ENCODE measurements at places on chromosomes 7 and 10.

- DNase-seq = no peak
Measured at GRCh38 chr7:154442939-154443338, 390.7 kb downstream of the DPP6 start.

- no peak for DNase-seq
Measured at GRCh38 chr7:39664057-39664456, 40.7 kb downstream of the RALA start.

GRCh38 chr7:22997871-22998518, 15.9 kb downstream of the HYCC1 start:
- DNase-seq = no peak

GRCh38 chr7:116582806-116583444, 58.1 kb downstream of the CAV1 start:
- no peak for DNase-seq

GRCh38 chr7:18828260-18828993, 289.0 kb downstream of the TWIST1 start:
- no peak for DNase-seq

DNA sequence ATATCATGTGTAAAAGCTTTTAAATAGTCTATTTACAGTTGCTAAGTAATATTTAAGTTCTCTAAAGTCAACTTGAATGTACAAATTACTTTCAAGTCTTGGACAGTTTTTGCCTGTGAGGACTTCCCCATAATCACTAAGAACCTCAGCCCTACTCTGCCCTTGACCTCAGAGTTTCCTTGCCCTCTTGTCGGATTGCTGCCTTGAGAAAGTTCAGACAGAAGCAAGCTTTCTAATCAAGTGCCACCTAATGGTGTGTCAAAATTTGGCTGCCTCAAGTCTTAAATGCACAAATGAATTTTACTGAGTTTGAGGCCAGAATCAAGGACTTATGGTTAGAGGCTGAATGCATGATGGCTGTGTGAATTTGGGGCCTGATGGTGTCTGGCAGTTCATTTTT, 88.3 kb upstream of the KAT6B start:
- no peak for DNase-seq

DNA sequence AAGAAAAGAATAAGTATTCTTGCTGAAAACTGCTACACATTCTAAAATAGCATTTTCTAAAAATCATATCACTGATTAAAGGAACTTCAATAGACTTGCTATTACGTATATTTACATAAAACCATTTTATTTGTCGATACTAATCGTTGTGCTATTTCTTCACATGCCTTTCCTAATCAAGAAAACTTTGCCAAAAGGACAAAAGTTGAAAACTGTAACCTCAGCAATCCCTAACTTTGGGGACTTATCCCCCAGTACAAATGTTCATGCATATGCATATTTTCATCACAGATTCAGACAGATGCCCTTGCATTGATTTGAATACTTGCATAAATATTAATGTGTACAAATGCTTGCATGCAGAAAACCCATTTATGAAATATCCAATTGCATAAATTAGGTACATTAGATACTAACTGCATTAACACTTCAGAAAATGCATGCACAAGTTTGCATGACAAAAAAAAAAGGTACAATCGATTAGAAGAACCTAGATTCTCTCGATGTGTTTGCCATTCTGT, 35.6 kb upstream of the NEBL start:
- no peak for DNase-seq

- no peak for DNase-seq
Measured at GRCh38 chr10:114392112-114392835, 12.0 kb downstream of the AFAP1L2 start.

DNA sequence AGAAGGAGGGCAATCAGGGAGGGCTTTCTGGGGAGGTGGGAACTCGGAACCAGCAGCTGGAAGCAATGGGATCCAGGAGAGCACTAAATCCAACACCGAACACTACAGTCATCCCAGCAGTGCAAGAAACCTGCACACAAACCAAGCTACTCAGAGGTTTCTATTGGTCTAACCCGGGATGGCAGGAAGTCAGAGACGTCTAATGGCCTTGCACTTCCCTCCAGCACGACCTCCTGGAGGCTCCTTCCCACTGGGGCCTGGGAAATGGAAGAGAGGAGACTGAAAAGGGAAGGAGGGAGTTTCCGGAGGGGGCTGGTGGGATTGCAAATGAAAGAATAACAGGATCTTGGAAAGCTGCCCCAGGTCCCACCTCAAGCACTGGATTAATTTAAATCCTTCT, 56.3 kb downstream of the TEX36 start:
- no peak for DNase-seq

DNA sequence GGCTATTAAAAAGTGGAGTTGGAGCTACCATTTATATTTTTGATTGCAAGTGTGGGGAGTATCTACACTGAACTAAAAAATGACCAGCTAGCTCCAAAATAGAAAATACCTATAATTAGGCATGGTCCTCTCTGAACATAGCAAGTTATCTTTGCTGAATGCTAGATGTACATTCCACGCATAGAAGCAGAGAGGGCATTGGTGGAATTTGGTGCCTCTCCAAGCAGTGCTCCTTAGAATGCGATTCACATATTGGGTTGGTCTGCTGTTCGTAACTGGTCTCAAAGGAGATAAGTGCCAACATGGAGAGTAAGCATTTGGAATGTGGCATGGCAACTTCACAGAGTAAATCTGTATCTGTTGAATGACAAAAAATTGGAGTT, 196.2 kb downstream of the PTN start:
- DNase-seq = no peak

DNA sequence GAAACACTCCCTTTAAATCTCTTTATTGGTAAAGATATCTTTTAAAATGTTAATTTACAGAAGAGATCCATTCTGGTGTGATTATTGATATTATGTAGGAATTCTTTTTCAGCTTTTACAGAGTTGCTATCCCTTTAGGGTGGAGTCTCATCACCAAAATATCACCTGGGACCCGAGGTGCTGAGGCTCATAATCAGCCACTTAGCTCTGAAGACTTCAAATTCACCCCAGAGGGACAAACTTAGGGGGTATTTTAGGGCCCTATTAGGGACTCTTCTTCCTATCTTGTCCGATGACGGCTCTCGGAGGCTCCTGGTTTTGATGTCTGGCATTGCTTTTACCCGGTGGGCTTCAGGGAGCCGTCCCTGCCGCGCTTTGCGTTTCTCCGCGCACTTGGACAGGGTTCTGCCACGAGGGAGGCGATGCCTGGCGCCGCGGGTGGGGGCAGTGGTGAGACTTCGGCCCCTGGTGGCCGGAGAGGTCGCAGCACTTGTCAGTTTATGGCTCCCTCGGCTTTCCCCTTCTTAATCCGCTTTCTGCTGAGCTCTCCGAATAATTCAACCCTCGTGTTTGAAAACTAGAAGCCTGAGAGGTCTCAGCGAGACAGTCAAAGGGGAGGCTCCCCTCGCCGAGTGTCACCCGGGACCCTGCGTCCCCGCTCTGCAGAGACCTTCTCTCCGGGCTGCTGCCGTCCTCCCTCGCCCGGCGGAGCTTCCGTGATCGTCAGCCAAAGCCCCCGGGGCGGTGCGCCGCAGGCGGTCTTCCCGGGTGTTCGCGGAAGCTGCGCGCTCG, 27.8 kb downstream of the RBM20 start:
- DNase-seq = peak; percentile 80

- peak; percentile 18 for DNase-seq
Measured at GRCh38 chr10:13942035-13942434, 355.3 kb downstream of the PRPF18 start.

DNA sequence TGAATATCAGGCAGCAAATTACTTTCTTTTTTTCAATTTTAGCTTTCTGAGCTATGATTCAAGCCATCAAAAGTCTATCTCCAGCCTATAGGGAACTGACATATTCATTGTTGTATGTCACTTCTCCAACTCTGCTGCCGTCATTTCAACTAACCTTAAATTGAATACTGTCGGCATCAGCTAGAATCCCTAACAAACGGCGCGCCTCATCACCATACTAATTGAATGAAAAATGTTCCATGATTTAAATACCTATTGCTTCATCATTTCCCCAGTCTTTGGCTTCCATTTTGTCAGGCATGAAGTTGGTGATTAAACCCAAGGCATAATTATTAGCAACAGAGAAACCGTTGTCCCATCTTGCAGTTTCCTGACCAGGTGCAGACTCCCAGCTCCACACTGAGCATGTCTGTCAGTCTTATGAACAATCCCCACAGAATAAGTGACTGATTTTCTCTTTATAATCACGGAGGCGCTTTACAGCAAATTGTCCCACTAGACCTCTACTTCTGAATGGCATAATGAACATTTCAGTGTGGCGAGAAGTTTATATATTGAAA, 83.5 kb upstream of the NPY start:
- DNase-seq = no peak

- no peak for DNase-seq
Measured at GRCh38 chr10:78450807-78451485, 417.3 kb downstream of the RPS24 start.

- DNase-seq = no peak
Measured at GRCh38 chr10:131073469-131074035, 238.0 kb downstream of the TCERG1L start.

- no peak for DNase-seq
Measured at GRCh38 chr10:78363190-78363589, 329.5 kb downstream of the RPS24 start.

- no peak for DNase-seq
Measured at GRCh38 chr7:28246921-28247461, 66.4 kb upstream of the JAZF1 start.

GRCh38 chr10:51266496-51266895, 192.2 kb downstream of the PRKG1 start:
- DNase-seq = no peak

DNA sequence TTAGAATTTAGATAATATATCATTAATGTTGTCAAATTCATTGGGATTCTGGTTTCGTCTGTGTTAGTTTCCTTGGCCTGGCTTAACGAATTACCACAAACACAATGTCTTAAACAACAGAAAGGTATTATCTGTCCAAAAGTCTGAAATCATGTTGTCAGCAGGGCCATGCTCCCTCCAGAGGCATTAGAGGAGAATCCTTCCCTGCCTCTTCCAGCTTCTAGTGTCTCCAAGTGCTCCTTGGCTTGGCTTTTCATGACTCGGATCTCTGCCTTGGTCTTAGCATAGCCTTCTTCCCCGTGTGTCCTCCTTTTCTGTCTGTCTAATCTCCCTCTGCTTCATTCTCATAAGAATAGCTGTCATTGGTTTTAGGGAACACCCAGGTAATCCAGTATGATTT, 482.5 kb downstream of the SEMA3D start:
- DNase-seq = no peak

- no peak for DNase-seq
Measured at GRCh38 chr10:88843171-88843570, 8.5 kb downstream of the ANKRD22 start.

GRCh38 chr7:30166155-30166840, 31.5 kb downstream of the MTURN start:
- no peak for DNase-seq

GRCh38 chr7:28749638-28750037, 208.5 kb downstream of the TRIL start:
- DNase-seq = no peak

GRCh38 chr7:43010061-43010460, 77.9 kb downstream of the MRPL32 start:
- DNase-seq = no peak

DNA sequence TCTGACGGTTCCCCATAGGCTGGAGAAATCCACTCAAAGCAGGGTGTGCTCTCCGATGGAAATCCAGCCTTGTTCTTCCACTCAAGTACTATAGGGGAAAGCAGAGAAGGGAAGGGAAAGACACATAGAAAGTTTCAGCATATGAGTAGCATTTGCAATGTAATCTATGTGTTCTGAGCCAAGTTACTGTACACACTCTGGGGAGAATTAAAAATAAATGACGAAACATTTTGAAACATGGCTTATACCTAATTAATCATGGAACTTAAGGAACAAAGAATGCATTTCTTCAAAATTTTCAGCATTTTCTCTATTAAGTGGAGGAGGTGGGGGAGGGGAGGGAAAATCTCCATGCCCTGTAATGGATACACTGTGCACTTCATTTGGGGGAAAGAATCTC, 198.1 kb upstream of the HABP2 start:
- no peak for DNase-seq

DNA sequence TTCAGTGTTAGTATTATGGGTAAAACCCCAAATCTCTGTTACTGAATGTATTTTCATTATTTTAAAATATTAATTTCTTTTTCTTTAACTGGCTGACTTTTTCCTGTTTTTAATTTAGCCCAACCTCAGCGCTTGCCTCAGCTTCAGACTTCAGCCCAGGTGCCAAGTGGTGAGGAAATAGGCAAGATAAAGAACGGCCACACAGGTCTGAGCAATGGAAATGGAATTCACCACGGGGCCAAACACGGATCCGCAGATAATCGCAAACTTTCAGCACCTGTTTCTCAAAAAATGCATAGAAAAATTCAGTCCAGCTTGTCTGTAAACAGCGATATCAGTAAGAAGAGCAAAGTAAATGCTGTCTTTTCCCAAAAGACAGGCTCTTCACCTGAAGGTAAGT, 57.5 kb downstream of the MDFIC start:
- DNase-seq = no peak

GRCh38 chr10:115001506-115002381, 63.7 kb downstream of the TRUB1 start:
- no peak for DNase-seq

DNA sequence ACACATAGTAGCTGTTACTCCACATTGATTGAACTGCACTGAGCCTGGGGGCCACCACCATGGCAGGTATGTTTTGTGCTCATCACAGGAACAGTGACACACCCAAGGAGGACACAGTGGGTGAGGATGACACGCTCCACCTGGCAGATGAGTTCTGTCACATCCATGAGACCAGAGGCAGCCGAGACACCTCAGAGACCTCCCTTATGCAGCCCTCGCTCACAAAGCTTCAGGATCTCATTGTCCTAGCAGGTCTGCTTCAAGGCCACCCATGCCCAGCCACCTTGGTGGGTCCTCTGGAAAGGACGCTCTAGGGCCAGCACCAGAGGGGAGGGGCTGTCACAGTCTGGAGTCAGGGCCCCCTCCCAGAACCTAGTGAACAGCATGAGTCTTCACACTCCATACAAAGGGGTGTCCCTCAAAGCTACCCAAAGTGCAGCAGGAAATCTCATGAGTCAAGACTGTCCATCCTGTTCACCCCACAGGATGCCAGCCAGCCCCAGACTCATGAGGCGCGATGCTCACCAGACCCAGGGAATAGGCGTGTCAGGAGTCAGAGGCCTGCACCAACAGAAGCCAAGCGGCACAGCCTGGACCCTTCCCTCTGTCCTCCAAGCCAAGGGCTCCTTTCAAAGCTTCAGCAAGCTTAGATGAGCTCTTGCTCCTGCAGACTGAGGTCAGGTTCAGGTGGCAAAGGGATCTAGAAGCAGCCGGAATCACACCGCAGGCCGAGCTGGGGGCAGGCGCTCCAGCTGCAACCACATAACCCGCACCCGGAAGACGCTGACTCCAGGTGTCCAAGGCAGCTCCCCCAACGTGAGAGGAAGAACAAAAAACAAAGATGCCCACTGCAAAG, 9.6 kb downstream of the FAM53B start:
- no peak for DNase-seq

GRCh38 chr10:109961174-109962001, 38.1 kb upstream of the XPNPEP1 start:
- DNase-seq = no peak

GRCh38 chr7:95578299-95578855, 17.9 kb downstream of the PDK4 start:
- no peak for DNase-seq

Data from stimulated activated naive CD8-positive, alpha-beta T cell treated with anti-CD3 and anti-CD28 coated beads, Interleukin-15, amount 100 ng/mL, for 72 hours (primary cell).